Smooth muscle cell of the coronary artery (primary cell): ENCODE measurements at places on chromosomes 1 and 21. TPM values are rescaled to one million over a fixed set of nuclear protein-coding genes. Genes with fewer than 3 reads are reported as not detected.

RGSL1 gene
- total RNA-seq = not detected in 2 replicates

MROH9 gene
- 0.15 and 0.59 TPM in 2 replicates for total RNA-seq

HOOK1 gene
- total RNA-seq = 1.5 TPM in 1 of 2 replicates, not detected in the other

TRIM17 gene
- total RNA-seq = 0.23 and 0.35 TPM in 2 replicates
